ENCODE measurements at places on chromosomes 12 and 14.
A peak's percentile ranks its signal among the peaks of the same experiment; 100 is the strongest.

DNA sequence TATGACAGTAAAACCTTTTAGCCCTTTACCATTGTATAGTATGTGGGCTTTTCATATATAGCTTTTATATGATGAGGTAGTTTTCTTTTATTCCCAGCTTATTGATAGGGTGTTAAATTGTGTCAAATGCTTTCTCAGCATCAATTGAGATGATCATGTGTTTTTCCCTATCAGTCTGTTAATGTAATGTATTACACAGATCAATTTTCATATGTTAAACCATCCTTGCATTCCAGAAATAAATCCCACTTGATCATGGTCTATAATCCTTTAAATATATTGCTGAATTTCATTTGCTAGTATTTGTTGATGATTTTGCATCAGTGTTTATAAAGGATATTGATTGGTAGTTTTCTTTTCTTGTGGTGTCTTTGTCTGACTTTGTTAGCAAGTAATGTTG is 603.9 kb downstream of the TRHDE start:
- no peak for DNase-seq

- no peak for DNase-seq
These were observed 173.7 kb upstream of the EGLN3 start for GRCh38 chr14:34124585-34124984.

GRCh38 chr12:45191239-45191638 is 24.7 kb upstream of the ANO6 start:
- peak; percentile 71 for DNase-seq

DNA sequence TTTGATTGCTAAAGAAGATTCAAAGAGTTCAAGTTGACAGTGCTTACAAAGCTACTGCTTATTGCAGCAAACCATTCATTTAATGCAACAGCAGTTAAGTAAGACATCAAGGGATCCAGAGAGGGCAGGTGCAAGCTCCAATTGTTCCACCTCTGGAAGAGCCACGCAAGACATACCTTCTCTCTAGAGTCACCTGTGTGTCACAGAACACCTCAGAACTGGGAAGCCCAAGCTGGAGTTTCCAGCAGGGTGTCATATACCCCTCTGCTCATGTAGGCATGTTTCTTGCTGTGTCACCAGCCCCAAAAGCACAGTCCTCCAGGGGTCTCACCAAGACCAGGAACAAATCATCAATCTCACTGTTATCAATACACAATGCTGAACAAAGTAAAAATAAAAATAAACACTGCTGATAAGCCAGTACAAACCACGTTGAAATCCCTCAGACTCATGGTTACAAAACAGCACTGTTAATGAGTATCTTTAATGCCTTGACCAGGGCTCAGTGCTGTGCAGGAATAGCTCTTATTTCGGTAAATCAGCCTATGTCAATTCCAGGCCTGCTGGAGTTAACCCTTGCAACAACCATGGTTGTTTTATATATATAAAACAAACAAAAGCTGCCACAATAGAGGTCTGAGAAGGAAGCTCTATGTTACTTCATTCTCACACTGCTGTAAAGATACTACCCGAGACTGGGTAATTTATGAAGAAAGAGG is 37.4 kb upstream of the BATF start:
- no peak for DNase-seq

DNA sequence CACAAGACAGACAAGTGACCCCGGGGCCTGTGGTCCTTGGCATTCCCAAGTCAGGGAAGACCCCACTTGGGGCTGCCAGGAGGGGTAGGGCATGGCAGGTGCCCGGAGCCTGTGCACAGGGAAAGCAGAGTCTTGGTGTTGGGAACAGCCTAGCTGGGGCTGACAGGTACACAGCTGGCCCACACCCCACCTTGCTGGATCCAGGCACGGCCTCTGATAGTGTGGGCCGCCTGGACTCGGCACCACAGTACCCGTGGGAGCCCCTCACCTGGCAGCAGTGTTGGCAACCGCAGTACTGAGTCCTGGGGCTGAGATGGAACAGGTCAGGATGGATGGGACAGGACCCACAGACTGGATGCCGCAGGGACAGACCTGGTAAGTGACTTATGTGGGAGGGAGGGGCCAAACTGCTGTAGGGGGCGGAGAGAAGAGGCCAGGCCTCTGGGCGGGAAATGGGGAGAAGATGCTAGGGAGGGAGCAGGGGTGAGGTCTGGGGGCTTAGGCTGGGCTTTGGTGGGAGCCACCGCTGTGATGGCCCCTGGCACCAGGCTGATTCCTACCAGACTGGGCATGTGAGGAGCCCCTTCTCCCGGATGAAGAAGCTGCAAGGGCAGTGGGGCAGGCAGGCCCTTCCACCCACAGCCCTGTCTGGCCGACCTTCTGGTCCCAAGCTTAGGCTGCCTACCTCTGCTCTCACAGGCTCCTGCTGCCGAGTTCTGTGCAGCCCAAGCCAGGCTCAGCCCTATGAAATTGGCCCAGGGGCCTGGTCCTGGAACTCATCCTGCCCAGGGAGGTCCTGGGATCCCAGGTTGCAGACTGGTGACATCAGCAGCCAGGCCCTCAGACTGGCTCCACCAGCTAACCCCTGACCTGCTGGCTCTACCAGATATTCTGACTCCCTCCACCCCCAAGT is at the start of gene TGM1:
TGM1 (minus strand) TSS at position 357 of the 913 bp plus-strand sequence. CDS start 825 bp downstream, outside the sequence.
- DNase-seq = no peak

DNA sequence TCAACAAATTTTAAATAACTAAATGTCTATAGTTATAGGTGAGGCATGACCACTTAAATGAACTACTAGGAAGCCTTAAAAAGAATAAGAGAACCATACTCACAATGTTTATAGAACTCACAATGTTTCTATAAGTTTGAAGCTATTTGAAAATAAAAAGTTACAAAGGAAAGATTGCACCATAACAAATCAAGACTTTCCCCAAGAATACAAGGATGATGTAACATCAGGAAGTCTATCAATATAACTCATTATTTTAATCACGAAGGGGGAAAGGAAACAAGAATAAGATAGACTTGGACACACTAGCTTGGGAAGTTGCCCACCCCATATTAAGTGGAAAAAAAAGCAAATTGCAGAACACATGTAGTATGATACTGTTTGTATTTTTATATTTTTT is 26.9 kb downstream of the TMEM233 start:
- no peak for DNase-seq

GRCh38 chr12:510071-510825 is 50.5 kb downstream of the B4GALNT3 start:
- no peak for DNase-seq

DNA sequence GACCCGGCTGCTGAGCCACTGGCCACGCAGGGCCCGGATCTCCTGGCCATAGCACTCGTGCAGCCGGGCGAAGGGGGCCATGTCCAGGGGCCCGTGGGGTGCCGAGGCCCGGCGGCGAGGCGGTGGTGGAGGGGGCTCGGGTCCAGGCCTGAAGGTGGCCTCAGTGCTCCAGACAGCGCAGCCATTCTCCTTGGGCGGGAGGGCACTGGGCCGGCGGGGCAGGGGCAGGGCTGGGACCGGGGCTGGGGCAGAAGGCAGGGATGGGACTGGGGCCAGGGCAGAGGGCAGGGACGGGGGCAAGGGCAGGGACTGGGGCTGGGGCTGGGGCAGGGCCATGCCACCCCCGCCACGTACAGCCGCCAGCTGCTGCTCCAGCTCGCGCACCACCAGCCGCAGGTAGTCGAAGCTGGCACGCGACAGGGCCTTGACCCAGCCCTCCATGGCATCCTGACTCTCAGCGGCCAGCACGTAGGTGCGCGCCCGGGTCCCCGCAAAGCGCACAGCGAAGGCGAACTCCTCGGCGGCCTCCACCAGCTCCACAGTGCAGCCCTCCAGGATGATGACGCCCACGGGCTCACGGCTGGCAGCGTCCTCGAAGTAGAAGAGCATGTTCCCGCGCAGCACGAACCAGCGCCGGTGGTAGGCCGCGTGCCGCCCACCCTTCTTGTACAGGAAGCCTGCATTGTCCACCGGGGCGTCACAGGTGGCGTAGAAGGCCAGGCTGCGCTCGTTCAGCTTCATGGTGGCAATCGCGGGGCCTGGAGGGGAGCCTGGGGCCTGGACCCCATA is 6.0 kb downstream of the PHETA1 start:
- DNase-seq = no peak

DNA sequence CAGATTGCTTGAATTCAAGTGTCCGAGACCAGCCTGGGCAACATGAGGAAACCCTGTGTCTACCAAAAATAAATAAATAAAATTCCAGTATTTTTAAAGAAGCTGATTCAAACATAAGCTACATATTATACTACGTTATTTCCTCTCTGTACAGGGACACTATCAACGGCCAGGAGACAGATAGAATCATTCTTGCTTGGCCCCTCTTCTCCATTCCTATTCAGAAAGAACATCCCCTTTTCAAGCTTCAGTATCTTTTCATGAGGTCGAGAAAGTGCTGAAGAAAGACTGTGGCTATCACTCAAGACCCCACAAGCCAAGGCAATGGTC is 314 bp upstream of the DHRS7 start:
- DNase-seq = no peak

GRCh38 chr12:57735952-57736740 is 2.4 kb downstream of the AGAP2 start:
- DNase-seq = peak; percentile 31

- DNase-seq = no peak
These were observed 8.3 kb downstream of the TMX1 start for GRCh38 chr14:51248016-51248987.

- DNase-seq = no peak
These were observed 8.1 kb upstream of the PTGDR start for GRCh38 chr14:52259434-52259833.

- peak; percentile 68 for DNase-seq
These were observed 307.8 kb downstream of the NOVA1 start for GRCh38 chr14:26289891-26290486.

DNA sequence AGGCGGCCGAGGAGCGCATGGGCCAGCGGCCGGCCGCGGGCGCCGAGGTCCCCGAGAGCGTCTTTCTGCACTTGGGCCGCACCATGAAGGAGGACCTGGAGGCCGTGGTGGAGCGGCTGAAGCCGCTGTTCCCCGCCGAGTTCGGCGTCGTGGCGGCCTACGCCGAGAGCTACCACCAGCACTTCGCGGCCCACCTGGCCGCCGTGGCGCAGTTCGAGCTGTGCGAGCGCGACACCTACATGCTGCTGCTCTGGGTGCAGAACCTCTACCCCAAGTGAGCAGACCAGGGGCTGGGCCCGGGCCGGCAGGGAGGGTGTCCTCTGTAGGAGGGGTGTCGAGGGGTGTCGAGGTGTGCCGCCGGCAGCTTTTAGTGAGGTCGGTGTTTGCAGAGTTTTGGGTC is 4.1 kb downstream of the TNFAIP2 start:
- no peak for DNase-seq

- no peak for DNase-seq
These were observed 270.8 kb upstream of the RGS6 start for GRCh38 chr14:71661441-71661840.

DNA sequence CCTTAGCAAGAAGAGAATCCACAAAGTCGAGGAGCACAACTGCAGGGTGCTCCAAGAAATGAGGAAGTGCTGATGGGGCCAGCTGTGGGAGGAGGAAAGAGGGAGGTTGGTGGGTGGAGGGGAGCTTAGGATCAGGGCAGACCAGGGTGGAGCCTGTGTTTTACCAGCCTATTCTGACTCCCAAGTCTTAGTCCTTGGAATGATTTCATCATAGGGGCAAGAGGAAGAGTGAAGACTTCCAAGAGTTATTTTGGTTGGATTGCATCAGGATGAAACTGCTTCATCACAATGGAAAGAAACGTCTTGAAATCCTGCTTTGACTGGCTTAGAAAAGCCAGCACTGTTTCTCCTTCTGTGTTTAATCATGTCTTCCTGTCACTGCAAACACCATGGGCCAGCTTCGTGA is 194.0 kb downstream of the DPF3 start:
- peak; percentile 43 for DNase-seq

DNA sequence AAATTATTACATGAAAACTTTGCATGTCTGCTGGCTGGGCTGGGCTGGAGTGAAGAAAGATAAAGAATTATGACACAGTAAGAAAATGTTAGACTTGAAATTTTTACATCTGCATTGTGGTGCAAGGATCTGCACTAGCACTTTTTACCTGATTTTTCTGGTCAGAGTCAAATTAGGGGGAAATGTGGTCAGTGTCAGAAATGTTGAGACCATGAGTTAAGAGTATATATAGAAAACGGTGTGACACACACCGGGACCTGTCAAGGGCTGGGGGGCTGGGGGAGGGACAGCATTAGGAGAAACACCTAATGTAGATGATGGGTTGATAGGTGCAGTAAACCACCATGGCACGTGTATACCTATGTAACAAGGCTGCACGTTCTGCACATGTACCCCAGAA is 90.3 kb downstream of the IGF1 start:
- DNase-seq = no peak

GRCh38 chr12:13000616-13000924 is 505 bp upstream of the HEBP1 start:
- DNase-seq = peak; percentile 25

GRCh38 chr12:116867523-116867922 is 13.7 kb downstream of the HRK start:
- no peak for DNase-seq

DNA sequence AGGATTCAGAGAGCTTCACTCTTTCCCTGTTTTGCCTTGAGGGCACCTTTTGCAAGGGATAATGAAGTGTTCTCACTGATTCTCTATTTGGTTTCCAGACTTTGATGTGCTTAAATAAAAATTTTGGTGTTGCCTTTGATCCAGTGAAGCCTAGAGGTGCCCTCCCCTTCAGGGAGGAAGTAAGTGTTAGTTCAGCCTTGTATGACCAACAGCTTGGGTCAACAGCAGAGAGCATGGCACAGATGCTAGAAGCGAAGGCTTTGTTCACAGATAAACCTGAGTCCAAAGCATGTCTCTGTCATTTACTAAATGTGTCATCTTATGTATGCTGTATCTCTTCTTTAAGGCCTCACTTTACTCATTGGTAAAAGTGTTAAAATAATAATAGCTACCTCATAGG is 52.8 kb upstream of the STXBP6 start:
- DNase-seq = no peak

- DNase-seq = peak; percentile 68
These were observed 48.5 kb downstream of the CDC42BPB start for GRCh38 chr14:103008768-103009357.

GRCh38 chr12:11749943-11750690 is 100.6 kb downstream of the ETV6 start:
- DNase-seq = no peak

DNA sequence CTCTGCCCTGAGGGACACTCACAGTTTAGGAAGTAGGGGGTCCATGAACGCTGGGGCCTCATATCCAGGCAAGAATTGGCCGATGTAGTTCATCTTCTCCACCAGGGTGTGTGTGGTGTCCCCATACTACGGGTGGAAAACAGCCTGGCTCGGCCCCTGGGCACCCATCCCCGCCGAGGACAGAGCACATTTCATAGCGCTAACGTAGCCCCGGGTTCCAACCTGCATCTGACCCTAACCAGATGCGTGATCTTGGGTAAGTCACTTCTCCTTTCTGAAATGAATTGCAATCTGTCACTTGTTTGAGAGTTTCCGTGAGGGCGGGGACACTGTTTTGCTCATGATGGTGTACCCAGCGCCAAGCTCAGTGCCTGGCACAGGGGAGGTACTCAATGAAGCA is 9.0 kb downstream of the HPD start:
- DNase-seq = no peak

GRCh38 chr12:110436231-110436630 is 13.9 kb downstream of the ARPC3 start:
- peak; percentile 73 for DNase-seq
